RPMI7951 (cell line): ENCODE measurements at places on chromosomes 2 and 18. TPM values are rescaled to one million over a fixed set of nuclear protein-coding genes. Genes with fewer than 3 reads are reported as not detected.

- no peak for DNase-seq
Observed at GRCh38 chr2:27502142-27502541, 5.5 kb downstream of the GCKR start.

- DNase-seq = no peak
Observed at GRCh38 chr2:28227498-28227897, 165.2 kb upstream of the FOSL2 start.

DNA sequence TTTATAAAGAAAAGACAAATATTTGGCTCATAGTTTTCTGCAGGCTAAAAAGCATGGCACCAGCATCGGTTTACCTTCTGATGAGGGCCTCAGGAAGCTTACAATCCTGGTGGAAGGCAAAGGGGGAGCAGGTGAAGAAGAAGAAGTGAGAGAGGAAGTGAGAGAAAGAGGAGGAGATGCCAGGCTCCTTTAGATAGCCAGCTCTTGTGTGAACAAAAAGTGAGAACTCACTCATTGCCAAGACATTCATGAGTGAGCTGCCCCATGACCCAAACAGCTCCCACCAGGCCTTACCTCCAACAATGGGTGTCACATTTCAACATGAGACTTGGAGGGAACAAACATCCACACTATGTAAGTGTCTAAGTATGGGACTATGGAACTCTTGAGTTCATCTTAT lies 14.3 kb downstream of the CCDC150 start:
- DNase-seq = no peak

FSHR gene
- total RNA-seq = not detected in 2 replicates

GRCh38 chr2:120262761-120263428 lies 10.2 kb downstream of the RALB start:
- DNase-seq = no peak

DNA sequence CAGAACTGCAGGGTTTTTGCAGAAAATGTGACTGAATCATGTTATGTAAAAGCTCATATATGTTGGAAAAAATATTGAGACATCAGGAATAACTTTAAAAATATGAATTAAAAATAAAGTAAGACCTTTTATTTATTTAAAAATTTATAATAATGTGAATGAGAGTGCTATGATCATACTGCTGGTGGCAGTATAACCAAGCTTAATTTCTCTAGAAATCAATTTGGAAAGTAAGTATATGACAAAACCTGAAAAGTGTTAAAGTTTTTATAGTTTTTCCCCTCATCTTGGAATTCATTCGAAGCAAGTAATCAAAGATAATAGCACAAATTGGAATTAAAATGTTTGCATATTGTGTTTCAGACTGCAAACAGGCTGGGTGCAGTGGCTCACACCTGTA lies 7.5 kb downstream of the SLC39A10 start:
- no peak for DNase-seq

DNA sequence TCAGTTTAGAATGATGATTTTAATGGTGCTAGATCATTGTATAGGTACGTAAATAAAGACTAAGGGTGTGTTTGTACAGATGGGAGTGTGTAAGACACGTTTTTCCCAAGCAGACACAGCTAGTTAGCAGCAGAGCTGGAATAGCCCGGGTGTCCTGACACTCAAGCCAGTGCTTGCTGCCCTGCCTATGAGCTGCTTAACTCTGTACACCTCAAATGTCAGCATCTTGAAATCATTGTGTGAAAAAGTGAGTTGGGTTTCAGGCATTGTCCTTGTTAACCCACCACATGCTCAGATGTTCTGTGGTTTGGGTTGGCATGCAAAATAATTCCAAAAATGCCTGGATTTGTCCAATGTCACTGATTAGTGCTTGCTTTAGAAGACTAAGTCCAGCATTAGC lies 13.0 kb upstream of the TET3 start:
- DNase-seq = peak; percentile 50

- DNase-seq = peak; percentile 45
Observed at GRCh38 chr2:104853534-104854497, at the start of gene POU3F3. POU3F3 (plus strand) TSS chr2:104854115; CDS start chr2:104855511, 1,396 bp downstream.

CIB4 gene
- total RNA-seq = not detected in 2 replicates

GRCh38 chr2:31101701-31102100 lies 36.5 kb downstream of the GALNT14 start:
- no peak for DNase-seq

DSG1 gene
- not detected in 2 replicates for total RNA-seq
